Esophagus squamous epithelium (tissue), 5 donors: ENCODE measurements at places on chromosomes 7 and 10.

- no peak for DNase-seq
Observed at GRCh38 chr10:43471935-43472720, 35.2 kb downstream of the ZNF487 start.

DNA sequence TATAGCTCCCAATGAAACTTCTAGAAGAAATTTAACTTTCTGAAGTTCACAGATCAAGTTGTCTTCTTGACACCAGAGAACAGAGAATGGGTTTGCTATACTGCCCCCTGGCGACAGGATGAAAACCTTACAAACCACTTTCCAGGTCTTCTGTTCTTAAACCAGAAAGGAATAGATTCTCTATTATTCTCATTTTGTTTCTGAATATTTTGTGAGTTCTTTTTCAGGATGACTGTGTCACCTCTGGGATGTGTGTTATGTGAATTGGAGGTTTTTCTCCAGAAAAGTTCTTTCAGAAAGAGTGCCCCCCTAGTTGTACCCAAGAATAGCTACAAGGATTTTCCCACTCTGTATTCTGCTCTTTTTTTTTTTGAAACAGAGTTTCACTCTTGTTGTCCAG, 6.3 kb downstream of the IFT22 start:
- DNase-seq = no peak

DNA sequence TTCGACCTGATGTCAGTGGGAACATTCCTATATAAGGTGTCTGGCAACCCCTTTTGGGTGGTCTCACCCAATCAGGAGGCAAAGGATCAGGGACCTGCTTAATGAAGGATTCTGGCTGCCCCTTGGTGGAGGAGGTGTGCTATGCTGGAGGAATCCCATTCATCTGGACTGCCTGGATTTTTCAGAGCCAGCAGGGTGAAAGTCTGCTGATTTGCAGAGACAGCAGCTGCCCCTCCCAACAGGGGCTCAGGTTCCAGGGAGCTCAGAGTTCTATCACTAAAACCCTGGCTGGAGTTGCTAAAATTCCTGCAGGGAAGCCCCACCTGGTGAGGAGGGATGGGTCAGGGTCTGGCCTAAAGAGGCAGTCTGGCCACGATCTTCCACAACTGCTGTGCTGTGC, 398.5 kb upstream of the CNTNAP2 start:
- no peak for DNase-seq

DNA sequence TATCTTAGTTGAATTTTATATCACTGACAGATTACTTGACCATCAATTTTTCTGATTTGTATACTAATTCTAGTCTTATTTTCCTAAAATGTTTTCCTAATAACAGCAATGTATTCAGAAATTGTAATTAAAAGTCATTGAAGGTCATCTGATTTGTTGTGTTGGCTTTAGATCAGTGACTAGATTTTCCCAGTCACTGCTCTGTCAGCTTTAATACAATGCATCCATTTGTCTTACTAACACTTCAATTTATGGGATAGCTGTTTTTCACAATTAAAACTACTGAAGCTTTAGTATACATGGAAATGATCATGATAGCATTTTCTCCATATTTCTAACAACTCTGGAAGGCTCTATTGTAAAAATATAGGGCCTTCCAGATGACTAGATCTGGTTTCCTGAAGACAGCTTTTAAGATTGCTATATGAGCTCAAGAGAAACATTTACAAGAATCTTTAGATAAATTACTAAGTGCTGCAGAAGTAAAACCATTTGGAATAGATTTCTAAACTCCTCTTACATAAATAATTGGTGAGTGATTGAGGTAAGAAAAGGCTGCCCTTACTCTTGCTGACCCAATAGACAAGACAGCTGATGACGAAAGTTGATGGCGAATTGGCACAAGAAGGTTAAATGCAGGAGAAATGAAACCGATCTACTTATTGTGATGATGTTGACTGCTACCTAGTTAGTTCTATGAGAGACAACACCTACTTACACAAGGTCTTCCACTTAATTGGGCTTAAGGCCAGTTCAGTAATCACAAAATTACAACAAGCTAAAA, 74.1 kb downstream of the LRRTM3 start:
- no peak for DNase-seq

GRCh38 chr7:23680414-23681405, 711 bp downstream of the FAM221A start:
- no peak for DNase-seq

DNA sequence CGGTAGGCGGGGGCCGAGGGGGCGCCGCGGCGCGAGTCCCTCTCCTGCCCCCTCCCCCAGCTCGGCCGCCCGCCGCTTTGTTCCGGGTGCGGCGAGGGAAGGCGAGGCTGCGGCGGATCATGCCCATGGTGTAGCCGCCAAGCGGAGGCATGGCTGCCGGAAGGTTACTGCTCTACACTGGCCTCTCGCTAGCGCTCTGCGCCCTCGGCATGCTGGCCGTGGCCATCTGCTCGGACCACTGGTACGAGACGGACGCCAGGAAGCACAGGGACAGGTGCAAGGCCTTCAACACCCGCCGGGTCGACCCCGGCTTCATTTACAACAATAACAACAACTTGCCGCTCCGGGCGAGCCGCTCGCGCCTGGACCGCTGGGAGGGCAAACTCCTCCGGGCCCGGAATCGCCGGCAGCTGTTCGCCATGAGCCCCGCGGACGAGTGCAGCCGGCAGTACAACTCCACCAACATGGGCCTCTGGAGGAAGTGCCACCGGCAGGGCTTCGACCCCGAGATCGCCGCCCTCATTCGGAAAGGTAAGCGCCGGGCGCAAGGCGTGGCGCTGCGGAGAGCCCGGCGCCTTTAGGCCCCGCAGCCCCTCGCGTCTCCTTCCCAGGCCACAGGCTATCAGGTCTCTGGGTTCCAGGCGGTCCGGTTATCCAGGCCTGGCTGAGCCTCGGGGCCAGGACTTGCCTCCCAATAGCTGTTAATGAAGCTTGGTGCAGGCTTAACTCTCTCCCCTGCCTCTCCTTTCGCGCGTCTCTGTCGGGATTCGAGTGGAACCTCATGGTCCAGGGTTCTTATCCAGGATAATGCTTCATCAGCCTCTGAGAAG, 513 bp downstream of the TMEM178B start:
- DNase-seq = no peak

GRCh38 chr10:11232222-11232961, 214.7 kb downstream of the CELF2 start:
- no peak for DNase-seq

GRCh38 chr10:93074147-93074596, 479 bp downstream of the CYP26A1 start:
- DNase-seq = no peak

DNA sequence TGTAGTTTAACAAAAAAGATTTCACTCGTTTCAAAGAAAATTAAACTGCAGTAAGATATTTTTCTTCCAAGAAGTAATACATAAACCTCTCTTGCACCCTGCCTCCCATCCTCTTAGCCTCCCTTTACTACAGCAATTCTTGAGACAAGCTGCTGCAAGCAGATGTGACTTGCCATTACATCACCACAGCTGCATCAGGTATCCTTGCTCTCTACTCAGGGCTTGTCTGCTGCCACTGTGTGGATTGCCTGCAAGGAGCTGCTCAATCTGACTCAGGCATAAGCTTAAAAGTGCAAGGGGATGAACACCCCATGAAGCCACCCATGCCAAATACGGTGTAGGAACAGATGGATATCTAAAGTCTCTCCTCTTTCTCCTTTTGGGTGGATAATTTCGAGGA, 609.9 kb downstream of the DNAJB9 start:
- DNase-seq = no peak

GRCh38 chr10:103186128-103186527, 6.9 kb downstream of the NT5C2 start:
- no peak for DNase-seq

- DNase-seq = no peak
Observed at GRCh38 chr7:46559194-46559832, 638.2 kb upstream of the IGFBP3 start.

DNA sequence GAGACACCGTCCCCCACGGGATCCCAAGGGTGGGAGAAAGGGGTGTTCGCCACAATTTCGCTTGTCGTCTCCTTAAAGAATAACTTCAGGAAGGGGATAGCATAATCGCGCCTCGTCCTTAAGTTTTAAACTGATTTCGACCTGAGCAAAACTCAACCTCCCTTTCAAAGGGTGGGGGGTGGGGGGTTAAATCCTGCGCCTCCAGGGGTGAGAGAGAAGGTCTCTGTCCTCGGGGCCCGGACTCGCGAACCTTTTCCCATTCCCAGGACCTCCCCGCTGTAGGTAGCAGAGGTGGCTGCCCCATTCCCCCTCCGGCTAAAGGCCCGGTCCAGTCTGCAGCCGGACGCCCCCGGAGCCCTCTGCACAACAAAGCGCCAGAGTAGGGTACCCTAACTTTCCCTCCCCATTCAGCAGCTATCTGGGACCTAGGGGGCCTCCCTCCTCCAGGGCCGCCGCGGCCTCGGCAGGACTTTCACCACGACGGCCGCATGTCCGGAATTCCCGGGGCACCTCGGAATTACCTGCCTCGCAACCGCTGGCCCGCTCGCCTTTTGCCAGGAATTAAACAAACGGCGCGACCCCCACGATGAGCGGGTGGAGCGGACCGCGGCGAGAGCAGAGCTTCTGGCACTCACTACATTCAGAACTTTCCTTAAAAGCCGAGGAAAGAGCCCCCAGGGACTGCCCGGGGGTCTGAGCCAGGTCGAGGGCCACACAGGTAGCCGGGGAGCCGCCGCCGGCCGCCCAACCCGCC, 1.7 kb downstream of the CDK6 start:
- DNase-seq = no peak

DNA sequence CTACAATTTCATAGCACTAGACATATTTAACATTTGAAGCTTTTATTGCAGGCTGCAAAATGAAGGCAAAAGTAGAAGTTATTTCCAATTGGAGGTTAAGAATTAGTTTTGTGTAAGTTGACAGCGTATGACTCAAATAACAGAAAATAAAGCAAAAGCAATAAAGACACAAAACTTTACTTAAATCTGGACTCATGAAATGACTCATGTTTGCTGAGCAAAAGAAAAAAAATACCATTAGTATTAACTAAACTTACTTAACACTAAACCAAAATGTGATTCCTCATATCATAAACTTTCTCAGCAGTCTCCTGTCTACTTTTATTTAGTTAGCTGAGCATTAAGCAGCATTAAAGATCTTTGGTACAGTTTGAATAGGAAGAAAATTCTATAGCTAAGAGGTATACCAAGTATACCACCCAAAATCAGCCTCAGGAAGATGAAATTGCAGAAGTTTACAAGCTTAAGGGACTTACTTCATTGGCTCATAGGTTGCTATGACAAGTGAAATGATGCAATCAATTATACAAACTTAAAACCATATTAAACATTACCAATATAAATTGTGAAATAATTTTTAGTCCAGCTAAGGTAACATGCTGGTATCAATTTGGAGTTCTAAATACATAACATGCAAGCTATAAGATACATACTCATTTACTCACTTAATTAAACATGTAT, 1131.4 kb downstream of the XPNPEP1 start:
- DNase-seq = no peak

GRCh38 chr7:118243695-118244094, 19.2 kb downstream of the ANKRD7 start:
- no peak for DNase-seq

GRCh38 chr7:1855725-1856160, 185.7 kb downstream of the ELFN1 start:
- no peak for DNase-seq

- DNase-seq = no peak
Observed at GRCh38 chr10:48929413-48929990, 10.1 kb downstream of the LRRC18 start.
